Left lobe of liver (tissue), 2 donors: ENCODE measurements at places on chromosomes 1 and 21. TPM values are rescaled to one million over a fixed set of nuclear protein-coding genes. Genes with fewer than 3 reads are reported as not detected.

DNA sequence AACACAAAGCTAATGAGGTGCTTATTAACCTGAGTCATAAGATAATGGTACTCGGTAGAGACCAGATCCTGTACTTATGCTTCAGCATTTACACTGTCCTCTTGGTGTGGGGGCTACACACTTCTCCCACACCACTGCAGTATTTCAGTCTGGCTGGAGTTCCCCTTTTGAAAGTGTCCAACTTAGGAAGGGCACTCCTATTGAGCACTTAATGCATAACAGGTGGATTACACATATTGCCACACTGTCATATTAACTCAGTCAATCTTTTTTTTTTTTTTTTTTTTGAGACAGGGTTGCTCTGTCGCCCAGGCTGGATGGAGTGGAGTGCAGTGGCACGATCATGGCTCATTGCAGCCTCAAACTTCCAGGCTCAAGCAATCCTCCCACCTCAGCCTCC lies 1.5 kb downstream of the GPATCH4 start:
- no peak for DNase-seq

DNA sequence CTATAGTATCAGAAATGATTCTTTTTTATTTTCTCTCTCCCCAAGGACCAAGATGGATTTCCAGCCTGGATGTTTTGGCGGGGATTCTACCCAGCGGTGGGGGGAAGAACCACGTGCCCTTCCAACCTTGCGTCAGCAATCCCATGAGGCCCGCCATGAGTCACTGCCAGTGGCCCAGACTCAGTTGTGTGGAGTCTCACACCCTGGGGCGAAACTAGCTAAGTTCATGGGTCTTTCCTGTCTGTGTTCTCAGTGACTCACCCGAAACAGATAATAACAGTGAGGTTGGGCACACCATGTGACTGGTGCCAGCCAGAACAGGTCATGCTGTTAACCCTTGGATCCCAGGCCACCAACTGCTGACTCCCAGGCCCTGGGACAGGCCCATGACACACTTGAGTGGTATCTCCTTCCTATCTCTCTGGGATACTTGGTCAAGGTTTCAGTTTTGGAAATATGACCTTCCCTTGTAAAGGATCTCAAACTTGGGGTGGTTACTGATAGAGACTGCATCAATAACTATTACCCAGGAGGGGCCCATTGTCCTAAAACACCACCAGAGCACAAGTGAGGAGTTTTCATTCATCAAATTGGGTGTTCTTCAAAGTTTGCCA lies 98.0 kb upstream of the DUSP10 start:
- no peak for DNase-seq

RCSD1 gene
- 3.7 TPM for total RNA-seq

GRCh38 chr1:173580658-173581057 lies 22.2 kb downstream of the SLC9C2 start:
- DNase-seq = no peak

KRTAP21-2 gene
- not detected for total RNA-seq

- no peak for DNase-seq
Measured at GRCh38 chr1:150513351-150513791, 2.2 kb upstream of the FALEC start.

FUCA1 gene
- 39.0 TPM for total RNA-seq

GRCh38 chr1:1626207-1627141 lies 5.5 kb upstream of the MMP23B start:
- DNase-seq = peak; percentile 45

GRCh38 chr1:67170751-67171573 lies 4.7 kb downstream of the IL23R start:
- DNase-seq = no peak

DNA sequence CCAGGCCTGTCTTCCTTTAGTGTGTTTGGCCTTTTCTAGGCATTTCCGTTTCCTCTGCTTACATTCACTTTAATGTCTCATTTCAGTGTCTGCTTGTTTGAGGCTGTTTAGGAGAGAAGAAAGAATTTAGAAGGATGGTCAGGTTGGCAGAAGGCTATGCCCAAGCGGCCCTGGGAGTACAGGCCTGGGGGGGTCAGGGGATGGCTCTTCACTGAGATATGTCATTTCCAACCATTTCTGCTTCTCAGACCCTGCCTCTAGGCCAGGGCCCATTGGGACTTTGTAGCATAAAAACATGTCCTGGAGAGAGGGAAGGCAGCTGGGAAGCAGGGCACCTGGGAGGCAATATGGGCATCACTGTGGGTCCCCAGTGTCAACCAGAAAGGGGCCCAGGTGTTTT lies 86.0 kb downstream of the DDX20 start:
- DNase-seq = no peak

TTC4 gene
- 8.3 TPM for total RNA-seq

DNA sequence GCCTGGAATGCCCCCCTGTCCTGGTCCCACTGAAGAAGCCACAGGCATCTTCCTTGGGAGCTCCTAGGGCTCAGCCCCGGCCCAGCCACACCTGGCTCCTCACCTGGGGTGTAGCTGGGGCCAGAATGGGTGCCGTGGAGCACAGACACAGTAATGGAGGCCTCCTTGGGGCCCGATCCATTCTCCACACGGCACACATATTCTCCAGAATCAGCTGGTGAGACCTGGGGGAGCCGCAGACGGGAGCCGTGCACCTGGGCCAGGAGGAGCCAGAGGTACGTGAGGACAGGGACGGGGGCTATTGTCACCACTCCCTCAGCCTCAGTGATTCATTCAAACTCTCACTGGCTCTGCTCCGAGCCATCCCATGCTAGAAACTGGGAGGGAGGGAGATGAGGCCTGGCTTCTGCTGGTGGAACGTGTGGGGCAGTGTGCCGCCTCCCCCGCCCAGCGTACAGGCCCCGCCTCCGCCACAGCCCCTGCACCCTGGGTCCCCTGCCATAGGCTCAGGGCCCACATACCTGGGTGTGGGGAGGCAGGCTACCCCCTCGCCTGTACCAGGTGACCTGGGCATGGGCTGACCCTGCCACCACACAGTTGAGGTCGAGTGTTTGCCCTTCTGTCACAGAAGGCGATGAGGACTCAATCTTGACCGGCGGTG lies 42.2 kb downstream of the LDLRAD2 start:
- DNase-seq = no peak

GRCh38 chr1:185804206-185804605 lies 70.0 kb downstream of the HMCN1 start:
- DNase-seq = no peak

- no peak for DNase-seq
Measured at GRCh38 chr1:163230827-163231226, 28.1 kb upstream of the RGS5 start.

DNA sequence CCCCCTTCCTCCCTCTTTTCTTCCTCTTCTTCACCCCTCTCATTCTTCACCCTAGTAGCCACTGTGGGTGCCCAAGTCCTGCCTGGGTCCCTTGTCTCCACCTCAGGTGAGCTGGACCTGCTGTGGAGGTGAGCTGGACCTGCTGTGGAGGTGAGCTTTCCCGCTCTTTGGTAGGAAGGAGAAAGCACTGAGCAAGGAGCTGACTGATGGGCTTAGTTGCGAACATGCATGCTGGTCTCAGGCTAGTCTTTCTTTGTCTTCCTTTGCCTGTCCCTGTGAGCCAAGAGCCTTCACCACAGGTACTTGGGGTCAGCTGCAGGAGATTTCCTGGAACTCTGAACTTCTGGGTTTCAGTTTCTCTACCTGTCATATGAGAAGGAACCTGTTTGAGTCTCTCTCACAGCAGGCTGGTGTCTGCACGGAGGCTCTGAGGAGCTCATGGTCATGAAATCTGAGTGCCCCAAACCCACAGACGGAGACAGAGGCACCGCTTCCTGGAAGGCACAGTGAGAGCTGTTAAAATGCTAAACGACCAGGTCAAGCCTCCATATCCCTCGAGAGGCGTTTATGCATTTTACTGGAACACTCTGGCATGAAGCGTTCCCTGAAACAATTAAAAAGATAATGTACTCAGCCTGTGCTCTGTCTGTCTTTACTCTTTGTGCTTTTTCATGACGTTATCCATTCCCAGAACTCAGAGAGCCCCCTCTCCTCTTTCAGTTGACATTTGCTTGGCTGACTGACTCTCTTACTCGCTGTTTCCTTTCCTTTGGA lies 69.5 kb downstream of the RHOU start:
- DNase-seq = no peak

- DNase-seq = no peak
Measured at GRCh38 chr1:107048241-107048640, 8.2 kb upstream of the PRMT6 start.

SLC16A1 gene
- 29.2 TPM for total RNA-seq

DNA sequence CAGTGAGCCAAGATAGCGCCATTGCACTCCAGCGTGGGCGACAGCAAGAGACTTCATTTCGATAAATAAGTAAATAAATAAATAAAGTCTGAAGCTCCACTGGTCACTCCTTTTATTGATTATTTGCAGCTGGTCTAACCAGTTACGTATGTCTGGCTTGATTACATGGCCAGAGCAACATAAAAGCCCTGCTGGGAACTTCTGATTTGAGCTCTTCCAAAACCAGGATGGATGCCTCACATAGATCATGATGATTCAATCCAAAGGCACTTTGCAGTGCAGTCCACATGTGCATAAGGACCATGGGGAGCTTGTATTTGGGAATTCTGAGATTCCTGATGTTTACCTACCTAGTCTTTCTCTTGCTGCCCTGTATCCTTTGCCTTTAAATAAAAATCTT lies 24.0 kb downstream of the NSUN4 start:
- no peak for DNase-seq

DNA sequence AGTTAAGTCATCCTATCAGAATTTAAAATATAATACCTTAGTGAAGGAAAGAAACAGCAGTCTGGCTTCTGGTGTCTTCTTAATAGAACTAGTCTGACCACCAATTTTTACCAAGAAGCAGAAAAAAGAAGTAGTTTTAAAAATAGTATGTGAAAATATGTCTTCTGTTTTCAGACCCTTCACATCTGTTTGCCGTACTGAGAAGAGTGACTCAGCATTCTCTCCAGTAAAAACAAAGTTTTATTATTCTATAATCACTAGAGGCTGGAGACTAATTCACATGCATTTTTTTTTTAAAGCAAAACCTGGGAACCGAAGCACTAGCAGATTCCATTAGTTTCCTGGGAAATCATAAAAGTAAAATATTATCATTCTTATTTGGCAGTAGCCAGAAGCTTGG lies 163.8 kb downstream of the COL24A1 start:
- no peak for DNase-seq

GRCh38 chr1:86860424-86860823 lies 53.5 kb downstream of the SELENOF start:
- DNase-seq = no peak

DNA sequence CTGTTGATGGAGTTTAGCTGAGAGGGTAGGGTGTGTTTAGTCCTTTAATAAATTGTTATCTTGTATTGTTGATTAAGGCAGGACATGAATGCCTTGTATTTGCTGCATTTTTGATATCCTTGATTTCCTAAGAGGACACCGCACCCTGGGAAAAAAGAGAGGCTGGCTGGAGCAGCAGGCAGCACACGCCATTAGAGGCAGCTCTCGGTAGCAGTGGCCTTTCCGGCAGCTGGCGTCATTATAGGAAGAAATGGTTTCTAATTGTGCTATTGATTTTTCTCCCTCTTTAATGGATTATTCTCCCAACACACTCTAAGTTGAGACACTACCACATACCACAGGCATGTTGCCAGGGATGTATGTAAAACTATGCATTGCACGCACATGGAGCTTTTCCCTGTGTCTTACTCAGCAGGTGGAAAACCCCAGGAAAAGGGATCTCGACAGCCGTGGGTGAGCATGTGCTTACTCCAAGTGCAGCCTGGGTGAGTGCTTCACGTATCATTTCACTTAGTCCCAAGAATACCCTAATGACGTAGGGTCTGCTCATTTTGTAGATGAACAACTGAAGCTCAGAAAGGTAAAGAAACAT lies 440.4 kb upstream of the RUNX1 start:
- DNase-seq = no peak

DNA sequence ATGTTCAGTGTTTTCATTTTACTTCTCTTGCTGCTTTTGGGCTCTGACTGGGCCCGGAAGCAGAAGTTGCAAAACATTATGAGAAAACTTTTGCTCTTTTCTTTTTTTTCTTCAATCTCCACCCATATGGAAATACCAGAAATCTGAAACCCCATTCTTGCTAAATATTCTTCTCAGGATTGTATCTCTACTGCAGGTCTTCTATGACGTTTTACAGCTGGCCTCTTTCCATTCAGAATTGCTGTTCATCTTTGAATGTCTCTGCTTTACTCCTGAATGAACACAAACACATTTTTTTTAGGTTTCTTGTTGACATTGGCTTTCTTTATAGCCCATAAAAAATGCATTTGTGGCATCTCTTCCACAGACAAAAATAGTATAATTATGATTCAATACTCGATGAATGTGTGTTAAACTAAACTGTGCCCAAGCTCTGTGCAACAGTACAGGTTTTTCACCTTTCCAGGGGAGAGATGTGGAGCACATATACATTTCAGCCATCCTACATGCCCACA lies 18.8 kb downstream of the PTPRC start:
- no peak for DNase-seq

SFPQ gene
- total RNA-seq = 55.9 TPM

GRCh38 chr1:41653574-41653973 lies 169.1 kb upstream of the EDN2 start:
- DNase-seq = no peak

DNA sequence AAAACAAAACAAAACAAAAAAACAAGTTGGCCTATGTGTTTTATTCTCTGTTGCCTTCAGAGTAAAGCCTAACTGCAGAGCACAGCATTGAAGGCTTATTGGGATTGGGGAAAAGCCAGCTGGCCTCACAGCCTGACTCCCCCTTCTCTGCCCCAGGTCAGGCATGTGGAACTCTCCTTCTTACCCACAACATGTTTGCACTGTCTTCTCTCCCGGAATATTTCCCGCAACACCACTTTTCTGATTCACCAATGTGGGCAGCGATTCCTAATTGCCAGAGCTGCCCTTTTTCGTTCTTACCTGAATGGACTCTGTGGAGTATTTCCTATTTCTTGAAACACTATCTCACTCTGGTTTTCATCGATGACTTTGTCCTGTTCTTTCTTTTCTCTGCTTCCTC lies 2.8 kb upstream of the TARBP1 start:
- no peak for DNase-seq

ZFYVE9 gene
- total RNA-seq = 11.1 TPM

GRCh38 chr1:203057911-203058675 lies 27.7 kb downstream of the MYOG start:
- DNase-seq = no peak

GRCh38 chr1:108505763-108506070 lies 54.2 kb upstream of the EEIG2 start:
- no peak for DNase-seq
